ENCODE measurements at places on chromosomes 12 and 14.

DNA sequence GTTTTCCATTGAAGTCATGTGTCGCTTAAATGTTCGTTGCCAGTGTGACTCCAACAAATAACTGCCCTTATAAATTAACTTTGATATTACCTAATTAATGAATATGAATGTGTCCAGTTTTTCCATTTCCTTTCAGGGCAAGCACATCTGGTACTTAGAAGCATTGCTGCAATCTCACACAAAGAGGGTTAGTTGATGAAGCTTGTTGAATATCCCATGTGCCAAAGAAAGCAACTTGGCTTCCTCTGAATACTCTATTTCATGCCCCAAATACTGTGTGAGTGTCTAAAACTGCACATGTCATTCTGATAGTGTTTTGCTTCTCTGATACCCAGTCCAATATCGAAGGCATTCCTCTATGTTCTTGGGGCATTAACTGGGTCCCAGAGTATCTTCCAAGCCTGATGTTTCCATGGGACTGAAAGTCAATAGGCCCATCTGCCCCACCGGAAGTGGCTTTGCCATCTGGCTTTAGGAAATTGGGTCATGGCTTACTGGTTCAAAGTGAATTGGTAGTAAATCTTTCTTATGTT, 75.8 kb upstream of the CNTN1 start:
- no peak for DNase-seq

DNA sequence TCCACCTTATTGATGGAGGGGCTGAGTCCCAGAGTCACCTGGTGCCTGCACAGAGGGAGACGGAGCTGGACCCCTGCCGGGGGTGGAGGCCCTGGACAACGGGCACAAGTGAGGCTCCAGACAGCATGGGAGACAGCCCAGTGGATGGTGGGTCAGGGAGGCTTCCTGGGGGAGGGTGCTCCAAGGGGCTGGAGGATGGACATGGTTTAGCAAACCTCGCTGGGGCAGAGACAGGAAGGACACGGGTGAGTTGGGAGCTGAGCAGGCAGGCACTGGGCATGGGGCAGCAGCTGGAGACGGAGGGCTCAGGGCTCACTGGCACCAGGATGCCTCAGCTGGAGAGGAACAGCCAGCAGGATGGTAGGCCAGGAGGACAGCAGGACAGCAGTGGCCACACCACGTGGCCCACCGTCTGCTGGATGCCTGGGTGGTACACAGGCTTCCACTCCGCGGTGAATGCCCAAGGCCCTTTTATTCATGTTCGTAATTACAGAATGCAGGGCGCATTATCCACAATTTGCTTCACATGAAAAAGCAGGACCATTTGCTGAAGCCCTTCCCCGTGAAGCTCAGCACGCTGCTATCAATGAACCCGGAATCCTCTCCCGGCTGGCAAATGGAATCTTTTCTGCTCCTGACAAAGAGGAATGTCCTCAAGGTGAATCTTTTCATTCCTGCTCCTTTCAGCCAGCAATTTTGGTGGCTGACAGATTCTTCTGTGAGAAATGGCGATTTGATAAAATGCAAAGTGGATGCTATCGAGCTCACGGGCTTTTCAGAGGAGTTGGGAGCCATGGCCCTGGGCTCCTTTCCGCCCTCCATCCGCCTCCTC, 138.1 kb upstream of the C14orf180 start:
- DNase-seq: no peak

- no peak for DNase-seq
Measured at GRCh38 chr14:25062022-25062321, 12.0 kb upstream of the STXBP6 start.

- DNase-seq: no peak
Measured at GRCh38 chr12:110599334-110599733, 14.6 kb upstream of the TCTN1 start.

- DNase-seq: no peak
Measured at GRCh38 chr12:47875746-47876439, 28.9 kb downstream of the VDR start.

DNA sequence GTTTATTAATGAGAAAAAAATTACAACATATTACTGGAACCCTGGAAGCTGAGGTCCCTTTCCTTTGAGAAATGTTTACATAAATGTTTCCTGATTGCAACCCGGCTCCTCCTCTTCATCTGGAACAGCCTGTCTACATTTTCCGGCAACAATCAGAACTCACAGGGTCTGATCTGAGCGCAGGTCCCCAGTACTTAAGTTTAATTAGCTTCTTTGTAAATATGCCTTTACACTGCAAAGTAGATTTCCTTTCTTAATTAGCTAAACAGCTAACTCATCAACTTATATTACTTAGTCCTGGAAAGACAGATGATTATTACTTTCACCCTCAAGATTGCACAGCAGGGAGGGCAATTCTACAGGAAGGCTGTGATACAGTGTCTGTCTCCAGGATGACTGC, 213.0 kb downstream of the MON2 start:
- no peak for DNase-seq

- DNase-seq: peak; percentile 74
Measured at GRCh38 chr14:92692822-92693226, 55.6 kb downstream of the LGMN start.

- DNase-seq: peak; percentile 82
Measured at GRCh38 chr12:65823513-65824375, 539 bp upstream of the HMGA2 start.

DNA sequence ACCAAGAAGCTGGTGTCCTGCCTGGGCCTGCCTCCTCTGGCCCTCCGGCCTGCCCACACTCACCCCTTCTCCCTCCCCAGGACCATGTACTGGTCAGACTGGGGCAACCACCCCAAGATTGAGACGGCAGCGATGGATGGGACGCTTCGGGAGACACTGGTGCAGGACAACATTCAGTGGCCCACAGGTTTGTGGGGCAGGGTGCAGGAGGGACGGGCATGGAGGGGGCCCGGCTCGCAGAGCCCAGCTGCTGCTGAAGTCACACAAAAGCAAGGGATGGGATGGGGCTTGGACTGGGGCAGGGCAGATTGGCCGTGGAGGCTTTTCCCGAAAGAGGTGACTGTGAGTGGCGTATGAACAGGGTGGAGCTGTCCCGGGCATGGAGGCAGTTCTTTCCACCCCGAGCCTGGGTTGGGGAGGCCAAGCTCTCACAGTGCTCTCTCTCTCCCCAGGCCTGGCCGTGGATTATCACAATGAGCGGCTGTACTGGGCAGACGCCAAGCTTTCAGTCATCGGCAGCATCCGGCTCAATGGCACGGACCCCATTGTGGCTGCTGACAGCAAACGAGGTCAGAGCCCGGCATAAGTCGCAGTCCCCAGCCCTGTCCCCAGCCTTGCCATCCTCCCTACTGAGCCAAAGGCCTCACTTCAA, 7.8 kb upstream of the NXPH4 start:
- DNase-seq: no peak

GRCh38 chr12:92132288-92132687, 13.4 kb downstream of the BTG1 start:
- DNase-seq: no peak

DNA sequence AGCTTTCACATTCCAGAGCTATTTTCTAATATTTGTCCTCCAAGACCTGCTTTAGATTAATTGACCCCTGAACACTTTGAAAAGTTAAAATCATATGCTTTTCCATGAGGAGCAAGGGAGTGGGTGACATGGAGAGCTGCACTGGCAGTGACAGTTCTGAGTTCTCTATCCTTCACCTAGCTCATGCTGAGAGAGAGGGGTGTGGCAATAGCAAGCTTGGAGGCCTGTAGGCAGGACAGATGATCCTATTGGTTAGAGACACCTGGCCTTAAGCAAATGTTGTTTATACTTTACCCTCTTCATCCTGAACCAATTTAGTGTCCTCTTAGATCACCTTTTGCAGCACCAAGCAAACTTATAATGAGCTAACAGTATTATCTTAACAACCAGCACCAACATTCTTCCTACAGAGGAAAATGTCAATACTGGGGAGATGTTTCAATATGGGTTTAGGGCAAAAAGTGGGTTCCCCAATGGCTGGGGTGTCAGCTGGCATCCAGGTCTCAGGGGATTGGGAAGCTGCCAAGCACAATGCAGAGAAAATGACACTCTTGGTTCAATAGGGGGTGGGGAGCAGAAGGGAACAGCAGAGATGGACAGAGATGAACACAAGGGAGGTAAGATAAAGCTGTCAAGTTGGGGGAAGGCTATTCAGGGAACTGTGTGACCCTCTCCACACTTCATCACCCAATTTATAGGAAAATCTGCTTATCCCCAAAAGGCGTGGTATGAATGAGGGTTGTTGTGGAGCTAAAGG, 37.0 kb upstream of the PPM1H start:
- no peak for DNase-seq

DNA sequence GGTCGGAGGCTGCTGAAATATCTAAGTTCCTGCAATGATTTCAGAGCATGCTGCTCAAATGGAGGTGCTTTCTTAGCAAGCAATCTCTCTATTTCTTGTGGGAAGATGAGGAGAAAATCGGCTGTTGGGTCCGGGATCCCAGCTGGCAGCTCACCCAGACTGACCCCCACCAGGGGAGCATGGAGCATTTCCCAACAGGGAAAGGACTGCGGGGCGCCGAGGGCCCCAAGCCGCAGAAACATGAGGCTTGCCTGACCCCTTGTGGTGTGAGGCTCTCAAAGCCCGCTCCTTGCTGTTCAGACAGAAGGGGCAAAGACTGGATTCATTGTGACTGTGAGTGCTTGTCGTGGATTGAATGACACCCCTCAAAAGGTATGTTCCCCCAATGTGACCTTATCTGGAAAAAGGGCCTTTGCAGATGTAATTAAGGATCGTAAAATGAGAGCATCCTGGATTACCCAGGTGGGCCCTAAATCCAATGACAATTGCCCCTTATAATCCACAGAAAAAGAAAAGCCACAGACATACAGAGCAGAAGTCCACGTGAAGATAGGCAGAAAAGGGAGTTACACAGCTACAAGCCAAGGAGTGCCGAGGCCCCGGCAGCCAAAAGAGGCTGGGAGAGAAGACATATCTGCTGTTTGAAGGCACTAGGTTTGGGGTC, 116.3 kb upstream of the VASH1 start:
- DNase-seq: peak; percentile 48

DNA sequence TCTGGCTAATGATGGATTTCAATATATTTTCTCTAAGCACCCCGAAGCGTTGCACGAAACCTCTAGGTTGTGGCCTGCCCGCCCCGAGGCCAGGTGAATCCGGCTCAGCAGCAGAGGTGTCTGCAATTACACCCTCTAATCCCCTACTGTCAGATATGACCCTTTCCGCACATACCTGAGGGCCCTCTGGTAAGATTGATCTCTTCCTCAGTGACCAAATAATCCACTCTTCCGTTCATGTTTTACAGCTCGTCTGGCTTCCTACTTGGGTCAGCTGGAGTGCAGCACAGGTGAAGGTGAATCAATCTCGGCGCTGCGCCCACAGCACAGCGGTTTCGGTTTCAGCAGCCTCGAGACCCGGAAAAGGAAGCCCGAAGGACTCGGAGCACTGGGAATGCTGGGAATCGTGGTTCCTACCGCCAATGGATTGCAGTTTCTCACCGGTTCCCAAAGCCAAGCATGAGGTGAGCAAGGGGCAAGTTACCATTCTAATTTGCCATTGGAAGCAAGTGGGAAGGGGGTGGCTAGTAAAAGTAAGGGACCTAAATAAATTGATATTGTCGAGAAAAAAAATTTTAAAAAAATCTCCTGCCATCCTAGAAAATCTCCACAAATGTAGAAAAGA, at the start of gene SYNJ2BP:
TSS of gene SYNJ2BP (minus strand) at position 366 of the 625 bp plus-strand sequence. CDS start at position 239, 127 bp downstream.
- peak; percentile 75 for DNase-seq

GRCh38 chr14:92677087-92677668, 71.2 kb downstream of the LGMN start:
- no peak for DNase-seq

GRCh38 chr14:86654558-86655184, 1124.7 kb downstream of the FLRT2 start:
- DNase-seq: no peak

GRCh38 chr14:30158299-30158698, 230.7 kb upstream of the PRKD1 start:
- DNase-seq: no peak

DNA sequence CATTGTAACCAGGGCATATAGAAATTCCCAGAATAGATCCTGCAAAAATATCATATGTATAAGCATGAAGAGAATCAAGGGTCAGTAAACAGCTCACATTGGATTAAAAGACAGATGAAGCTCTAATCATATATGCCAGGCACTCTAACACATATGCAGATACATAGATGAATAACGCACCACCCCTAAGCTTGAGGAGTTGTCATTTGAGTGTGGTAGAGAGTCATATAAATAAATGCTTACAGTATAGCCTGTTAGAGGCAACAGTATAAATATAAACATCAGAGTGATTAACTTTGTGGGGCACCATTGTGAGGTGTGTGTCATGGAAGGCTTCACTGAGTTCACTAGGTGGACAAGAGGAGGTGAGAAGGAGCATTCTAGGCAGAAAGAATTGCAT, 346.7 kb upstream of the PRICKLE1 start:
- DNase-seq: no peak

- no peak for DNase-seq
Measured at GRCh38 chr12:67919406-67919805, 69.8 kb upstream of the IFNG-AS1 start.

DNA sequence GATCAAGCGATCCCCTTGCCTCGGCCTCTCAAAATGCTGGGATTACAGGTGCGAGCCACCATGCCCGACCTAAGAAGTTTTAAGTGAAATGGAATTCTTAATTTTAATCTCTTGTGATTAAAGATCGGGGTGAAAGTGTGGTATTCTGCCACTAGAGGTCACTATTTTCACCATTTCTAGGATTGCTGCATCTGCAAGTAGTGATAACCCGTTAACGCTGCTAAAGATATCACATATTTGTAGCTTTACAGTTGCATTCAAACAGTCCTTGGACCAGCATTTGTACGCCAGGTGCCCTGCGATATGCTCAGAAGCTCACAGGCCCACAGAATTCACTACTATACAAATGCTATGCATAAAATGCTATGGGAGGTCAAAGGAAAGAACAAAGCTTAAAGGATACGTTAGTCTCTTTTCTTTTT, 19.3 kb downstream of the CCDC62 start:
- DNase-seq: no peak

DNA sequence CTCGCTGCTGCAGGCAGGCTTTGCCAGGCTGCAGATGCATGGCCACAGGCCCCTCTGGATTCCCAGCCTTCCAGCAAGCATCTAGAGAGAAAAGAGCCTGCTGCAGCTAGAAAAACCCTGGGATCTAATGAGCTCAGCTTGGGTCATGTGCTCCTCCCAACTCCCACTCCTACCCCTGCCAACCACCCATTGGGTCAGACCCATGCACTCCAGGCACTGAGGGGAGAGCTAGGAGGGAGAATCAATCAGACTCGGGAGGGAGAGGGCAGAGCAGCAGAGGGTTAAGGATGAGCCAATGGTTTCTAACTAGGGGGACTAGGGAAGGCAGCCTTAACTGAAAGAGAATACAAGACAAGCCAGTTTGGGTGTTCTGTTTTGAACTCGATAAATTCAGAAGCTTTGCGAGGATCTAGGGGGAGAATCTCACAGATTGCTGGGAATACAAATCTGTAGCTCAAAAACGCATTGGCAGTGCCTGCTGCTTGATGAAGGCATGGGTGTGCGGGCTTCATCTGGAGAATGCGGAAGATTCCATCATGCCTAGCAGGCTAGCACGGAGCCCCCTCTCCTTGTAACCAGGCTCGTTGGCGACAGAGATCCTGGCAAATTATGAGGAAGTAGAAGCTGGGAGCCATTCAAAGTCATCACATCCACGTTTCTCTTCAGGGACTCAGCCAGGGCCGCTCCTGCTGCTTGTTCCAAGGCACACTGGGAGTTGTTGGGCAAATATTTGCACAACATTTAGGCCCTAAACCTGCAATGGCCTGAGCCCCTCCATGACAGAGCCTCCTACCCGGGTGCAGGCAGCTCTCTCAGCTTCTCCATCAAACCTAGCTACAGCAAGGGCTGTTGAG, 56.4 kb downstream of the VCPKMT start:
- no peak for DNase-seq

GRCh38 chr14:97328743-97329142, 531.6 kb downstream of the VRK1 start:
- no peak for DNase-seq

- no peak for DNase-seq
Measured at GRCh38 chr14:28303248-28303647, 463.3 kb upstream of the FOXG1 start.

All from right hindlimb (tissue), 1 donor.